ENCODE measurements at places on chromosomes 13 and 19.

DNA sequence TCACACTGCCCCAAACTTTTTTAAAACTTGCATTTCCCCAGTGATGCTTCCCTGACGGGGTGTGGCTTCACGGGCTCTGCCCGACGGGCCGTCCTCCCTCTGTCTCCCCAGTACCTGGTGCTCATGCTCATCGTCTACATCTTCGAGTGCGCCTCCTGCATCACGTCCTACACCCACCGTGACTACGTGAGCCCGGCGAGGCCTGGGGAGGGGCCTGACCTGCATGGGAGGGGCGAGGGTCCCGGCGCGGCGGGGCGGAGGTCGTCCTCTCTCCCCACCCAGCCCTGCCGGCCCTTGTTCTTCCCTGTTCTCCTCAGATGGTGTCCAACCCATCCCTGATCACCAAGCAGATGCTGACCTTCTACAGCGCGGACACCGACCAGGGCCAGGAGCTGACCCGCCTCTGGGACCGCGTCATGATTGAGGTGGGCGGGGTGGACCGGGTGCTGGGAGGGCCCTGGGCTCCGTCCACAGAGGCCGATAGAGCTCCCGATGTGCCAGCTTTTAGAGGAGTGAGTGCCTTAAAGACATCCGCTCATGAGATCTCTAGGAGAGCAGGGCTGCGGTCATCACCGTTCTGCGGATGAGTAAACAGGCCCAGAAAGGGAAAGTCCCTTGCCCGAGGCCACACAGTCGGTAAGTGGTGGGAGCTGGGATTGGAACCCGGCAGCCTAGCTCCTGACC is 6.9 kb downstream of the UPK1A start:
- DNase-seq, result no peak

DNA sequence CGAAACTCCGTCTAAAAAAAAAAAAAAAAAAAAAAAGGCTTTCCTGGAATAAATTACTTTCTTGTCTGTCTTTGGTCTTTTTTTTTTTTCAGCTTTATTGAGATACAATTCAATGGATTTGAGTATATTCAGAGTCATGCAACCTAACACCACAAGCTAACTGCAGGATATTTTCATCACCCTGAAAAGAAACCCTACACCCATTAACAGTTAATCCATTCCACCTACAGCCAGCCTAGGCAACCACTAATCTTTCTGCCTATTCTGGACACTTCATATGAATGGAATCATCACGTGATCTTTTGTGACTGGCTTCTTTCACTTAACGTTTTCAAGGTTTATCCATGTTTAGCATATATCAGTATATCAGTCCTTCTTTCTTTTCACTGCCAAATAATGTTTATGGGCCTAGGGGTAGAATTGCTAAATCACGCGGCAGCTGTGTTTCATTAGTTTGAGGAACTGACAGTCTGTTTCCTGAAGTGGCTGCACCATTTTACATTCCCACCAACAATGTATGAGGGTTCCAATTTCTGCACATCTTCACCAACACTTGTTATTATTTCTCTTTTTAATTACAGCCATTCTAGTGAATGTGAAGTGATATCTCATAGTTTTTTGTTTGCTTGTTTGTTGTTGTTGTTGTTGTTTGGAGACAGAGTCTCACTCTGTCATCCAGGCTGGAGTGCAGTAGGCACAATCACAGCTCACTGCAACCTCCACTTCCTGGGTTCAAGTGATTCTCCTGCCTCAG is 19.9 kb downstream of the LRFN3 start:
- DNase-seq, result no peak

GRCh38 chr13:63048653-63049052 is 1633.0 kb upstream of the PCDH20 start:
- DNase-seq, result no peak

DNA sequence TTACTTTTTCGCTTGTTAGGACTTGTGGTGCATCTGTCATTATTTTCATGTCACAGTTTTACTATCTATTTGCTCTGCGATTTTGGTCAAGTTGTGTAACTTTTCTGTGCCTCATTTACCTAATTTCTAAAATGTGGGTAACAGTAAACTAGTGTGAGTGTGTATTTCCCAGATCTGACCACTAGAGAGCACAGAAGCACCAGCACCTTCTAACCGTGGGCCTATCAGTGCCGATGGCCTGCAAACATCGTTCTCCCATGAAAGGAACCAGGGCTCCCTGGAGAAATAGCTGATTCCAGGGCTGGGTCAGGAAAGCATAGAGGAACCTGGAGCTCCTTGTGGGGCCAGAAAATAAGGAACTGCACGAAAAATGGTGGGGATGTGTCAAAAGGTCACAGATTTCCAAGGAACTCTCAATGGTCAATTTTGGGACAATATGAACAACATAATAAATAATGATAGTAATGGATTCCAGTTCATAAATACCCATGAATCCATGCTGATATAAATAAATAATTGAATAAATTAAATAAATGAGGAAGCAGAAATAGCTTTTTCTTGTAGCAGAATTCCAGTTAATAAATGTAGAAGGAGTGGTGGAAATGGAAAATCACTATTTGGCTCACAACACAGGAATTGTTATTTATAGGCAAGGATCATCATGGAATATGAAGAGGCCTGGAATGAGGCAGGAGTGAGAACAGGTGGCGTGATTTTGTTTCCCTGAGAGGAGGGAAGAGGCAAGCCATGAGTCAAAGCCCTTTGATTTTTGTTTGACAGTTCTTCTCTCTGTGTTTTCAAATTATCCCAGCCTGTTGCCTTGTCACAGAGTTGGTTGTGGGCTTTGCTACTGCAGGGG is 31.1 kb downstream of the CEACAM8 start:
- peak; percentile 41 for DNase-seq

DNA sequence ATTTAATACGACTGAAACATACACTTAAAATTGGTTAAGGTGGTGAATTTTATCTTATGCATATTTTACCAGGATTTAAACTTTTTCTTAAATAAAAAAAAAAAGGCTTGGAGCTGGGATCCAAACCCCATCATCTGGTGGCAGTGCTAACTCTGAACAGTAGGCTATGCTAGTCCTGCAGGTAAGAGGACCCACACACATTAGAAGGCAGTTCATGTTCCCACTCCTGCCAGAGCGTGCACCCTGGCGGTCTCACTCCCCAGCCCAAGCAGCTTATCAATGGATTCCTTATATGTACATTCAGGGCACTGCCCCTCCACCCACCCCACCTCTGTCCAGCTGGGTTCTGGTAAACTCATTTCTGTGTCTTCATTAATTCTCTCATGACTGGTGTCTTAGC is 31.3 kb upstream of the CEBPA start:
- no peak for DNase-seq

- DNase-seq, result peak; percentile 86
These were observed 62.4 kb downstream of the SERTM1 start for GRCh38 chr13:36736119-36736726.

DNA sequence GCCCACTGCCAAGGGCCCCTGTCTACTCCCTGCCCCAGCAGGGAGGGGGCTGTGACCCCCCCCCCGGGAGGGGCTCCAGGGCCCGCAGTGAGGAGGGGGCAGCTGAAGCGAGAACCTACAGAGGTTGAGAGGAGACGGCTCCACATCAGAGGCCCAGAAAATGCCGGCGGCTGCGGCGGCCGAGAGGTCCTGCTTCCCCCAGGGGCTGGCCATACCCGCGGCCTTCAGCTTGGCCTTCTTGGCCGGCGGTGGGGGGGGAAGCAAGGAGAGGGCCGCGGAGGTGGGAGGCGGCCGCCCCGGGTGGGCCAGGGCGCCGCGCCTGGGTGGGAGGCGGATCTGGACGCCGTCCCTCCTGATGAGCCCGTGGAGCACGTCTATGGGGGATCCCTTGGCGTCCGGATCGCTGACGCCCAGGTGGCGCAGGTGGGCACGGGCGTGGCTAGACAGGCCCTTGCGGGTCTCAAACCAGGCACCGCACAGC is 9.2 kb upstream of the AKAP8L start:
- no peak for DNase-seq

DNA sequence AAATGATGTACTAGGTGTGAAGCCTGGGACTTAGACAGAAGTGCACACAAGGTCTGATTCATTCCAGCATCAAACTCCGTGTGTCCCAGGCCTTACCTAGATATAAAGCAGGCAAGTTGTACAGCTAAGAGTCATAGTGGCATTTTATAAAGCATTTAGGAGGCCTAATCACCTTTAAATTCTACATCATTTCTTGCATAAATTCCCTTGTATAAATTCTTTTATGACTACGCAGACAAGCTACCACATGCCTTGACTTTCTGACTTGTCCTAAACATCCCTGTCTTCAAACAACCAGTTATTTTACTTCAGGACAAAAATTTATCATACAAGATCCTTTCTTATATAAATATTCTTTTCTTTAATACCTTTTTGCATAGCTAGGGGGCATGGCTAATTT is 22.5 kb downstream of the TMEM255B start:
- DNase-seq, result no peak

DNA sequence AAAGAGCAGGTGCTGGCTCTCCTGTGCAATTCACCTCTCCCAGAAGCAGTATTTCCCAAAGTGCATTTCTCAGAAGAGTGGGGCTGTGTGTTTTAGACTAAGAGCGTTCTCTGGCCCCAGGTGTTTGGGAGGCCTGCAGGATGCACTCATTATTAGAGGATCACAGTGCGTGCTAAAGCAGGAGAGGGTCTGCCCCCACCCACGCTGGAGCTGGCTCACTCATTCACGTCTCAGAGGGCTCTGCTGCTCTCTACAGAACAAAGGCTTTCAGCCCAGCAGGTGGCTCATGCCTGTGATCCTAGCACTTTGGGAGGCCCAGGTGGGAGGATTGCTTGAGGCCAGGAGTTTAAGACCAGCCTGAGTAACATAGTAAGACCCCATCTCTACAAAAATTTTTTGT is 756.7 kb downstream of the UQCRFS1 start:
- DNase-seq, result no peak

DNA sequence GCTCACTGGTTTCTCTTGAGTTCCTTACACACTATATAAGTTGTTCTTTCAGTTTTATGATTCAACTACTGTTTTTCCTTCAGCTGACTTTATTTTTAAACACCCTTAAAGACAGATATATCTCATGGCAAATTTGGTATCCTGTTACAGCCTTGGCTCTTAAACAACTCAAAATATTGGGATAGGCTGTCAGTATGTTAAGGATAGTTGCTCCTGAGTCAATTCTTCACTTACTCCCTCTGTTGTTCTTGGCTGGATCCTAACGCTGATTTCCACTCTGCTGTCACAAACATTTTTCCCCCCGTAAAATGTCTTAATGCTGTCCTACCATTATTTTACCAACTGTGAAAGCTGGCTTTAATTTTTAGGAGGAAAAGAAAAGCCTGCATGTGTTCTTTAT is 1.2 kb downstream of the KCNRG start:
- no peak for DNase-seq

DNA sequence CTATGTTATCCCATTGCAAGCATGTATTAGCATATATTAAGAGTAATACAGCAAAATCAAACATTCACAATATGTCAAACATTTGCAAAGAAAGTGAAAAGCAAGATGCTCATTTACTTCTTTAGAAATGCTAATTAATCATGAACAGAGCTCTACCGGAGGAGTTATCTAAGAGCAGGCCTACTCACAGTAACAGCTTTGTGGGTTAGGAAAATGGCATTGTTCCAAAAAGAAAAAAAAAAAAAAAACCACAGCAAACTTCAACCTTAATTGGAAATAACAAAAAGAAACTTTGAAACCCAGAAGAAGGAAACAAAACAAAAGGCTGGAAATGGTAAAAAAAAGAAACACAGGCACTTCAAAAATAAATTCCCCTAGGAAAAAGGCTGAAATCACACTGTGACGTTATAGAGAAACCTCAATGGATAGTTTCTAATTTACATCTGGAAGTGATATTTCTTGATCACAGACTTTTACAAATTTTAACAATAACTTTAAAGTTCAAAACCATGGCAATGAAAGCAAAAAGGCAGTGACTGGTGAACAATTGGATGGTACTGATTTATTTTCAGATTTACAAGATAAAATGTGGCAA is 1236.8 kb upstream of the SPRY2 start:
- peak; percentile 33 for DNase-seq

DNA sequence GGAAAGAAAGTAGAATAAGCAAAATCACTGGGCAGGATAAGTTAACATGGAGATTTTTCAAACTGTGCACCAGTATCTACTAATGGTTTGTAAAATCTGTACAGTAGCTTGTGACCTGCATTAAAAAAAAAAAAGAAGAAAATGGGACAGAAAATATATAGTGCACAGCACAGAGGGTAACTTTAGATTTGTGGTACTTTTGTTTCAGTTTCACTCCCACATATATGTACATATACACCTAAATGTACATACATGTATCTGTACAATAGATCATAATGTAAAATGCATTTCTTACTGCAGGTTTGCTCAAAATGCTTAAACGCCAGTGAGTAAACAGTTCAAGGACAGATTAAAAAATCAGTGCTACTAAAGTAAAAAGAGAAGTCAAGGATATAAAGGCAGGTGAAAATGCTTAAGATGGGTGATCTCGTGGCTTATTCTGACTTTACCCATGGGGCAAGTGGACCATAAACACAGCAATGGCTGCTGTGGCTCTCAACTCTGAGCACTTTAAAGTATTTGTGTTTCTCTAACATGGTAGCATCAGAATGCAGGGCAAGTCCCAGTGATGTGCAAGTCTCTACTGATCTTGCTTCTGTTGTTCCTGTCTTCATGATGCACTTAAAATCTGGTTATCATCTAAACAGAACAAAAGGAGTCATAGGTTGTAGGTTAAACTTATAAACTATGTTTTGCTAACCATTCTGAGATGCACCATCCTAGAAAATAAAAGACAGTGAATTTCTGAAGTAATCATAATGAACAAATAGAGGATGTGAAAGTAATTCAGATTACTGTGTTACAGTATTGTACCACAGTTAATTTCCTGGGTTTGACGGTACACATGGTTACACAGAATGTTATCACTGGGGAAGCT is 112.3 kb downstream of the MIPEP start:
- DNase-seq, result no peak

DNA sequence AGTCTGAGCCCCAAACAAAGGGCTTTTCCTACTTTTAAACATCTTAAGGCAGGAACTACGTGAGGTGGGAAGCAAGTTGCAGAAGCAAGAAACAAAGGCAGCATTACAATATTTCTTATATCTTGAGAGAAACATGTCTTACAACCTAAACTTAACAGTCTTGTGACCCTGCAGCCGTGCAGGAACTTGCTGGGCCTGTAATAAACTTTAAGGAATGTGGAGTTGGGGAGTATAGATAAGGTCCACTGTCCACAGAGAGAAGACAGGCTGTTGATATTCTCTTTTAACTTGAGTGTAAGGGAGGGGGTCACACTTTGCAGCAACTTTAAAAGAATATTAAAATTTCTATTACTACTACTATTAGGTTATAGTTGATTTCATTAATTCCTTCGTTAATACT is 214.6 kb upstream of the HTR2A start:
- no peak for DNase-seq

GRCh38 chr19:42355896-42356295 is 30.5 kb downstream of the MEGF8 start:
- no peak for DNase-seq

DNA sequence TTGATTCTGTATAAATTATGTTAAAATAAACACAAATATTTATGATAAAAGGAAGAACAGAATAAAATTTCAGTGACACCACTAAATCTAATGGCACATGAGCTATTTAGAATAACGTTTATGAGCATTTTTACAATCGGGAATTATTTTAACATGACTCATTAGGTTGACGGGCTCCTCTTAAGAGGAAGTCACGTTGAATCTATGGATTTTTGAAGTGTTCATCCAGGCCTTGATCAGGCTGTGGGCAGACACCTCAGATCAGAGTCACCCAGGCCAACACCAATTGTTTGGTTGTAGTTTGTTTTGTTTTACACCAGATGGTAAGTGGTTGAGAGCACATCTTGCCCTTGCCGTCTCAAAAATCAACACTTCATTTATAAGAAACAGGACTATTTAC is 257.8 kb downstream of the FOXO1 start:
- DNase-seq, result no peak
